Dorsolateral prefrontal cortex (tissue), 122 donors: ENCODE measurements at places on chromosomes 7 and 10.

DNA sequence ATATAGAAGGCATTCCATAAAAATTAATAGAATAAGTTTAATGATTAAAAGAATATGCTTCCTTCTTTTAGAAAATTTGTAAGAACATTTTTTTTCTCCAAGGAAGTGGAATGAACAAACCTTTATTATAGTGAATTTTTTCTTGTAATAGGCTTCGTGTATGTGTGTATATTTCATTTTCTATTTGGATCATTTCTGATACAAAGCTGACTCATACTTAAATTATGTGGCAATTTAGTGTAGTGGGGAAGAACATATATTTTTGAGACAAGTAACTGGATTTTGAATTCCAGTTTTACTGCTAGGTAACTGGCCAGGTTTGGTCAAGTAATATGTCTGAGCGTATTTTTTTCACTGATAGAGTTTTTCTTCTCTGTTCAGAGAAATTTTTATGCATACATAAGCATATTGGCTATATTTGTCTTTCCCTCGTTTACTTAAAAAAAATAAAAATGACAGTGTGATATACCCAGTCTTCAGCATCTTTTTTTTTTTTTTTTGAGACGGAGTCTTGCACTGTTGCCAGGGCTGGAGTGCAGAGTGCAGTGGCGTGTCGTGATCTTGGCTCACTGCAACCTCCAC is 50.8 kb downstream of the CDK13 start:
- no peak for DNase-seq

DNA sequence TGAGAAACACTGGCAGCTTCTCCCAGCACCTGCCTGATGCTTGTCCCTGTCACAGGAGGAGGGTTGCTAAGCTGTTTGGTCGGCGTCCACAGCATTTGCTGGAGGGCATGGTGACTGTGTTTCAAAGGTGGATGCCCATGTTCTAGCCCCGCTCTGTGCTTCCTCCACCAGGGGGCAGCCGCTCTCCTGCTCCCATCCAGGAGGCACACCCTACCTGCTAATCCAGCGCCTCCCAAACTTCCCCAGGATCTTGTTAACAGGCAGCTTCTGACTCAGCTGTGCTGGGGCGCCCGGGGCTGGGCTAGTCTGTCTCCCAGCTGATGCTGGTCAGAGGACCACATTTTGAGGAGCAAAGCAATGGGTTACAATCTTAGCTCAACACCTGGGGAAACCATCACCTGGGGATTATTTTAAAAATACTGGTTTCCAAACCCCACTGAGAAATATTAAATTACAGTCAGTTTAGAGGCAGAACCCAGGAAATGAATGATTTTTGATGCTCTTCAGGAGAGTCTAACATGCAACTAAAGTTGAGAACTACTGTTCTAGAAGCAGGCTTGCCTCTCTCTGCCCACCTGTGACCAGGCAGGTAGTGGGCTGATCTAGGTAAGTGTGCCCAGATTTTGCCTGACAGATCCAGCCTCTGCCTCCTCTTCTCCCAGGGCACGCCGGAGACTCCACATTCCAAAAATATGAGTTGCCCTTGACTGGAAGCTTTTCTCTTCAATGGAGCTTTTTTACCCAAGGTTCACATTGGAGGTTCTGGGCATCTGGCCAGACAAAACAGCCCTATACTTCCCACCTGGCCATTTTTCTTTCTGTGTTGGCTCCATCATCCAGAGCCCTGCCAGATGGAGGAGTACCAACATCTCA is 92.7 kb upstream of the GPR26 start:
- DNase-seq, result no peak

DNA sequence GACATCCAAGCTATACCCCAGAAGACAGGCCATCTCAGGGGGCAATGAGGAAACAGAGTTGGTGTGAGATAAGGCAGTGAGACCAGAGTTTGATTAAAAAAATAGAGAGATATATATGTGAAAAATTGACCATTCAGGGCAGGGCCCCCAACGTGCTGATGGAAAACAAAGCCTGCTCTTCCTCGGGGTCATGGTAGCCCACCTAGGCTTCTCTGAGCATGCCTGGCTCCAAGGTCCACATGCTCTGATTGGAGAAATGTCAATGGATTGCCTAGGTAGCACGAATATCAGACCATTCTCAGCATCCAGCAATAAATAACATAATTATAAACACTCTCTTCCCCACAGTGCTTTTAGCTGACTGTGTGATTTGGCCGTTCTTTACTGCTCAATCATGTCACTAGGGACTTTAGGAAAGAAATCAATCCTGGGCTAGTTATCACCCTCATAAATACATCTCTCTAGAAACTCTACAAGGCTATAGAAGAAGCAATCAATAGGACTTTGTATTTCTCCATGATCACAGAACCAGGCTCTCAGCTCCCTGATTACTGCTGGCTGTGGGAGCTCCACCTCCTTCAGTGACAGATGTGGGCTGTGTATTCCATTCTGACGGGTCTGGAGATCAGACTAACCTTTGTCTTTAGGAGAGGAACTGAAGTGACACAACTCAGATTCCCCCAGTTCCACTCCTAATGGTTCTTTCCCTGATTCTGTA is 766.4 kb downstream of the GRID1 start:
- no peak for DNase-seq

DNA sequence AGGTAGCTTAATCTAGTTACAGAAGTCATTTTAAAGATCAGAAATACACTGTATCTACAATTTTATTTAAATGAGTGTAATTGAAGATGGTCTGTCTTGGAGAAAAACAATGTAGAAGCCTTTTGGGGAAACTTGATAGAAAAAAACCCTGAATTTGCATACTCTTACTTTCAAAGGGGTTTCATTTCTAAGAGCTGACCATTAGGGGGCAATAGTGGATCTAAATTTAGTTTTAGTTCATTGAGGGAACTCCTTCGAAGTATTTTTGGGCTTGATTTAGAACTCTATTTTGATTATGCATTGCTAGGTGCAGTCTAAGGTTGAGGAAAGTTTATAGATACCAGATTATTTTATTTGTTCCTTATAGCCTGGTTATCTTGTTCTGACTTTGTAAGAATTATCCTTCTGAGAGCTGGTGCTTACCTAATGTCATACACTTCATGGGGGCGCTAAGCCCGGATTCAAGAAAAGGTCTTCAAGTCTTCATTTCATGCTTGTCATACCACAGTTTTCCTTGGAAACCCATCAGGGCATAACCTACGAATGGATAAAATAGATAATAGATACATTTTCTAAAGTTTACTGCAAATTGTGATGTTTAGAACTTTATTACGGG is 69.1 kb upstream of the MXI1 start:
- DNase-seq, result no peak

DNA sequence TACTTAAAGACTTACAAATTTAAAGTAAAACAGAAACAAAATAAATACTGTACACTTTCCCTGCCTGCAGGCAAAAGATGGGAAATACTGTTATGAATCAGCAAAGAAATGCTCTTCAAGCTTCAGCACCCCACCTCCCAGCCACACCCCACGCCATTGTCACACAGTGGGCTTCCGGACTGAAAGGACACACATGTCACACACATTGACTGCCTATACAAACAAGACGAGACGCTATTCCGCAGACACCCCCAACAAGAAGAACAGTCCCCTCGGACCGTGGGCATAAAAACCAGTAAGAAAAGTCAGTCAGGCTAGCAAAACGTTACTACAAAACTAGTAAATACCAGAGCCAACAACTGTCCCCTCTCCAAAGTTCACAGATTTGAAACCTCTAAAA is 22.2 kb upstream of the PARP12 start:
- DNase-seq, result no peak

- no peak for DNase-seq
Measured at GRCh38 chr10:71031603-71032002, 143.2 kb upstream of the PCBD1 start.

- DNase-seq, result no peak
Measured at GRCh38 chr7:130566168-130566897, 74.4 kb downstream of the MEST start.

DNA sequence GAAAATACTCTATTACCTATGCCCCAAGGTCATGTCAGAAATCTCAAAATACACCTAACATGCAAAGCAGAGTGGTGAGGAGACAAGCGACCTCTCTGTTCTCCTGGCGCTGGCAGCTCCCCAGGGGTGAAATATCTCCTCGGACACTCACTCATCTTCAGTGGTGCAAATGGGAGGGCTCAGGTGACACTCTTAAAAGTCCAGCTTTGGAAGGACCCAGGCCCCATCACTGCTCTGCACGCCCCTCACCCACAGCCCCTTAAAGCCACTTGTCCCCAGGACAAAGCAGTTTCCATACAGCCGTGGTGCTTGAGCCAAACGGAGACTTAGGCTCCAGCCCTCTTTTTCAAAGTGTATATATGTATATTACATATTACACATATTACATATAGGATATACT is 12.4 kb downstream of the PRKAG2 start:
- DNase-seq, result no peak

- no peak for DNase-seq
Measured at GRCh38 chr10:35412003-35412723, 75.9 kb downstream of the CCNY start.

DNA sequence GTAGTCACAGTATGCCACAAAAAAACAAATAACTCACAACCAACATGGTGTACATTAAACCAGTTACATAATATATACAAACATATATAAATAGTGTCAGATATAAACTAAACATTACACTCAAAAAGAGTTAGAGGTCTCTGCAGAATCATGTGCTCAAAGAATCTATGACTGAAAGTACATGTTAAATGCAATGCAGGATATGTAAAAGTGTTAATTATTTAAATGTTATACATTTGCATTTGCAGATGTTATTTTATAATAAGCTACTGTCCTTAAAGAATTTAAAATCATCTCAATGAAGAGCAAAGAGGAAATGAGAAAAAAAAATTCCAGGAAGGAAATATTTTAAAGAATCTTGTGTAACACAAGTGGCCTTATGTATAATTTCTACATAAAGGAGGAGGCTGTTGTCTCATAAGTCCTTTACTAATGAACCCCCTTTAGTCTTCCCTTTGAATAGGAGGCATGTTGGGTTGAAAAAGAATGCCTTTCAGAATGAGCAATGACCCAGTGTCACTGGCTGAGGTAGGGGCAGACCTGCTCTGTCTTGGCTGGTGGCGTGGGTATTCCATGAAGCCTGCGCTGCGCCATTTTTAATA is 148.9 kb downstream of the ITGA8 start:
- no peak for DNase-seq

GRCh38 chr7:101245147-101245668 is 327 bp upstream of the FIS1 start:
- DNase-seq, result no peak

DNA sequence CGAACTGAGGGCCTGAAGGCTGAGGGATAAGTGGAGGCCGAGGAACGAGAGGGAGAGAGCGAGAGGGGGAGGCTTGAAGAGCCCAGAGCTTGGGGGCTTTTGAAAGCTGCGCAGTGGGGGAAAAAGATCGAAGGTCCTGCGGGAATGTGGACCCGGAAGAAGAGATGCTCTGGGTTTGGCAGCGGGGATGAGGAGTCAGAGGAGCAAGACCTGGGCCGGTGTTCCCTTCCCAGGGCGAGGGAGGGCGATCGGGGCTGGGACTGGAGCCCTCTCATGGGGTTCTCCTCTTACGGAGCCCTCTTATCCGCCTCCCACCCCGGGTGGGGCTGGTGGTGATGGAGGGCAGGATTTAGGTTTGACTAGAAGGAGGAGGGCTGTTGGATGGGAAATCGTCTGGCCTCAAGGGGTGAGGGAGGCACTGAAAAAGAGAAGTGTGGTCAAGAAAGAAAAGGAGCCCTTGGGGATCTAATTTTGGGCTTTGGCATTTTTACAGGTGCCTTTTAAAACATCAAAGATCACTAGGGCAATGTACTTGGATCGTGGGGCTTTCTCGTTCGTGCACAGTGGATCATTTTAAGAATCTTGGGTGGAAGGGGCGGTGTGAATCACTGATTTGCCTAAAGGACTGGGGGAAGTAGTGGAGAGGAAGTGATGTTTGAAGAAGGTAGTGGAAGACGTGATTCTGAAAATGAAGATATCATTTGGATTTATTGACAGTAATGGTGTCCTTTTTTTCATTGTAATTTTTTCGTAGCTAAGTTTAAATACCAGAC is 637 bp downstream of the SAMD8 start:
- no peak for DNase-seq

DNA sequence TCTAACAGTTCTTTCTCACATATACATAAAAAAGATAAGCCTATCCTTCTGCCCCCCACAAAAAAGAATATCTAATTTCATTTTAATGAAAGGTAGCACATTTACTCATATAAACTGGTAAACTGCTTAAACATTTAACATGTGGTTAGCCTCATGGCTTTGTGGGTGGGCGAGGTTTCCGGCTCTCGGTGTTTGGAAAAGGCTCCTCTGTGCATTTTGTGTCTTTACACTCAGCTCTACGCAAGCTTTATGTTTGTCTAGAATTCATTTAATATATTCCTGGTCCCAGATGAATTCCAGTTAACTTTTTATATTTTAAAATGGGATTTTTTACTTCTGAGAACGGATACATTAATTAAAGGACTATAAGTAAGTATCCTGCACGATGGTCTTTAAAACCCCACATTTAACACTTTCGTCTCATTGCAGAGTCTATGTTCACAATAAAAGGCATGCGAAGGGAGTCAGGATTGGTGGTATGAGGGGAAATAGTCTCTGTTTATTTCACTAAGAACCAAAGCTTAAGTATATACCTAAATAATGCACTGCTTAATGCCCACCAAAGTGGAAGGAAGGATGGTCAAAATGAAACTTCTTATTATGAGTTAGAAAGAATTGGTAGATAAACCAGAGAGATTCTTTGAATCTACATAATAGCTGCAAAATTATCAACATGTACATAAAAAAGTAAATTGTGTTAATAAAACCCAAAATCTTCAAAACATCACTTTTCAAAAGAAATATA is 197.2 kb downstream of the CRPPA start:
- DNase-seq, result no peak
